ENCODE measurements at places on chromosomes 2 and 18.

DNA sequence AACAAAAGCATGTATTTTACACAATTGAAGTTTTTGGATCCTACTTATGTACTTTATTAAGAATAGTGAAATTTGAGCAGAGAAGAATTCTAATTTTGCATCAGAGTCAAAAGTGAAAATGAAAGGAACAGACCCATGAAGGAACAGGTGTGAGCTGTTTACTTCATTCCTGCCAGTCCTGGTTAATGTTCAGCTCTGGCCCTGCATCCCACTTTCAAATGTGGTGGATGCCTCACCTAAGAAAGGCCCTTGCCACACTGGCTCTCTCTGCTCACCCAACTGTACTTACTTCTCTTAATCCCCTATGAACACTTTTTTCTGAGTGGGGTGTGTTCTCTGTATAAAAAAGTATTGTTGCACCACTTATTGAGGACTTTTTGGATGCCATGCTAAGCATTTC, 22.2 kb downstream of the FAM110C start:
- DNase-seq, result no peak

DNA sequence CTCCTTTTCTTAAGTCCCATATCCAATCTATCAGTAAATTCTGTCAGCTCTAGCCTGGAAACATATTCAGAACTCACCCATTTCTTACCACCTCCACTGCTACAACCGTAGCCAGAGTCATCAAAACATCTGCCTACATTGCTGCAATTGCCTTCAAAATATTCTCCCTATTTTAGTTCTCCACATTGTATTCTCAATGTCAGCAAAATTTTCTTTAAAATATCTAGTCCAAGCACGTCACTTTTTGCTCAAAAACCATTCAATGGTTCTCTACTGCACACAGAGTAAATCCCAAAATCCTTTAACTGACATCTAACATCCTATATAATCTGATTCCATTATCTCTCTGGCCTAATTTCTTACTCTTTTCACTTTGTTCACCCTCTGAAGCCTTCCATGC, 68.5 kb upstream of the ERBB4 start:
- DNase-seq, result no peak

GRCh38 chr2:241909769-241910168, 40.2 kb downstream of the RTP5 start:
- no peak for DNase-seq

DNA sequence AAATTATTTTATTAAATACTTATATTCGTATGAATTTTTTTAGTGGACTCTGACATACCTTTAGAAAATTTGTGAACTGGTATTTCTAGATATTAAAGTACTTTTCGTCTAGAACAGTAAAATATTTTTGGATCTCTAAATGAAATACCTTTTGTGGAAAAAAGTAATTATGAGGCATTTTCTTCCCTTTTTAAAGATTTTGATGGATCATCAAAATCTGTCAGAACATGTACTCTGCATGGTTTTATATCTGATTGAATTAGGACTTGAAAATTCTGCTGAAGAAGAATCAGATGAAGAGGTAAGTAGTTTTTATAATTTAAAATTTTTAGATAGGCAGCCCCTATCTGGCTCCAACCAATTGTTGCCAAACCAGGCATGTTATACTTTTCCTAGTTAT, 118.8 kb downstream of the UBR3 start:
- no peak for DNase-seq

DNA sequence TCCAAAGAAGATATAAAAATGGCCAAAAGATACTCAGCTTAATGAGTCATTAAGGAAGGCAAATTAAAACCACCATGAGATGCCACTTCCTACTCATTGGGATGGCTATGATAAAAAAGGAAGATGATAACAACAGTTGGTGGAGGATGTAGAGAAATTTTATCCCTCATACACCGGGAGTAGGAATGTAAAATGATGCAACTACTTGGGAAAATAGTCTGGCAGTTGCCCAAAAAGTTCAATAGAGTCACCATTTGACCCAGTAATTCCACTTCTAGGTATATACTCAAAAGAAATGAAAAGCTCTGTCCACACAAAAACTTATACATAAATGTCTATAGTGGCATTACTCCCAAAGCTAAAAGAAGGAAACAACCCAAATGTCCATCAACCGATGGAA, 10.1 kb upstream of the SULT1C2 start:
- DNase-seq, result peak; percentile 33

DNA sequence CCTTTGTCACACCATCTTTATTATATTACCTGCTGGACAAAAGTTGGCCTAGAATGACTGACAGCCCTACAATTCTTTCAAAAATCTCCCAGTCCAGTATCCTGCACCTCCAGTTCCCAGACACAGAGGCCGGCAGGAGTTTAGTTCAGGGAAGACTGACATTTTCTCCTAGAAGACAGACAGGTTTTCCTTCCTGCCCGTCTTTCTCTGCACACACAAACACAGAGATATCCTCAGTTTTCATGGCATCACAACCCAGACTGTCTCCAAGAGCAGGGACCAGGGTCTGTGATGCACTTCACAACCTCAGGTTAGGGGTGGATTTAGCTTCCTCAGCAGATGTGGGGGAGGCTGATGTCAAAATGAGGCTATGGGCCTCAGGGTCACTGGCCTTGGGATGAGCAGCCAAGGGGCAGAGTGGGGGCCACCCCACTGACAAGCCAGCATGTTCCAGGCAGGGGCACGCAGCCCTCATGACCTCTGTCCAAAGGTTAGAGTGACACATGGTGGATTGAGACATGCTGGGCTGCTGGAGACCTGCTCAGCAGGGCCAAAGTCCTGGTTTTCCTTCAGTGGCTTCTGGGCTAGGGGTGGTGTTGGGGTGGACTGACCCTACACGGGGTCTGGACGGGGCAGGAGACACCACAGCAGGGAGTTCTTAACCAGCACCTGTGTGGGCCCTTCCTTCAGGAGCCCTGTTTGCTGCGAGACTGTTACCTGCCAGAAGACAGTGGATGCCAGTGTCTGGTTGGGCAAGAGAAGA, 70.5 kb downstream of the SFXN5 start:
- DNase-seq, result no peak

GRCh38 chr2:174632841-174633622, 35.4 kb upstream of the WIPF1 start:
- no peak for DNase-seq

GRCh38 chr2:221588306-221588985, 16.3 kb upstream of the EPHA4 start:
- DNase-seq, result no peak

- DNase-seq, result no peak
Measured at GRCh38 chr2:29834036-29834540, 87.3 kb downstream of the ALK start.

GRCh38 chr18:61894751-61895524, 2.1 kb upstream of the RNF152 start:
- DNase-seq, result no peak

DNA sequence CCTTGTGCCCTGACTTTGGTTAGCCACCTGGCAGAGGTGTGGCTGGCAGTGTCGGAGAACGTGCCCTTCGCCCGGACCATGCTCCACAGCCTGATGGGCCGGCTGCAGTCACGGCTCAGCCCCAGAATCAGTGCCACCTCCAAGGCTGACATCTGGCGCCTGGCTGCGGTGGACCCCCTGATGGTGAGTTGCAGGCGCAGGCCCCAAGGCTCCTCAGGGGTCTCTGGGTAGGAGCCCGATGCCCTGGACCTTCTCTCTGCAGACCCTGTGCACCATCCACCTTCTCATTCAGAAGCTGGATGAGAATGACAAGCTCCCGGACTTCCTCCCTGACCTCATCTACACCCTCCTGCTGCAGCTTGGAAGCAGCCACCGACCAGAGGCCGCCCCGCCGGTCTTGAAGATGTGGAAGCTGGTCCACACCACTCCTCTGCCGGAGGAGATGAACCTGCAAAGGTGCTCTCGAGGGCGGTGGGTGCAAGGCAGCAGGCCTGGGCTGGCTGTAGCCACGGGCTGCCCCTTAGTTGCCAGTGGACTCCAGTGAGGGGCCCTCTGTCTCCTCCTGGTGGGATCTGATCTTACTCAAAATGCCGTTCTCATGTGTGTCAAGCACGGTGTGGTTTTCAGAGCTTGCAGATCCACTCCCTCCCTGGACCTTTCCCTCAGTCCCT, 32.1 kb downstream of the HJURP start:
- no peak for DNase-seq

Data from HS-5 (cell line).